GM12891 (cell line): ENCODE measurements at places on chromosomes 6 and 20.
A peak's percentile ranks its signal among the peaks of the same experiment; 100 is the strongest.

- no peak for DNase-seq
Observed at GRCh38 chr20:9214685-9215084, 145.8 kb downstream of the PLCB4 start.

- no peak for DNase-seq
Observed at GRCh38 chr6:167336844-167337630, 12.2 kb downstream of the TTLL2 start.

- DNase-seq, result no peak
Observed at GRCh38 chr6:158642097-158642601, 2.4 kb downstream of the DYNLT1 start.

GRCh38 chr6:37679539-37680476, 17.9 kb downstream of the MDGA1 start:
- DNase-seq, result peak; percentile 85

- DNase-seq, result no peak
Observed at GRCh38 chr6:137665342-137665934, 171.2 kb upstream of the OLIG3 start.

DNA sequence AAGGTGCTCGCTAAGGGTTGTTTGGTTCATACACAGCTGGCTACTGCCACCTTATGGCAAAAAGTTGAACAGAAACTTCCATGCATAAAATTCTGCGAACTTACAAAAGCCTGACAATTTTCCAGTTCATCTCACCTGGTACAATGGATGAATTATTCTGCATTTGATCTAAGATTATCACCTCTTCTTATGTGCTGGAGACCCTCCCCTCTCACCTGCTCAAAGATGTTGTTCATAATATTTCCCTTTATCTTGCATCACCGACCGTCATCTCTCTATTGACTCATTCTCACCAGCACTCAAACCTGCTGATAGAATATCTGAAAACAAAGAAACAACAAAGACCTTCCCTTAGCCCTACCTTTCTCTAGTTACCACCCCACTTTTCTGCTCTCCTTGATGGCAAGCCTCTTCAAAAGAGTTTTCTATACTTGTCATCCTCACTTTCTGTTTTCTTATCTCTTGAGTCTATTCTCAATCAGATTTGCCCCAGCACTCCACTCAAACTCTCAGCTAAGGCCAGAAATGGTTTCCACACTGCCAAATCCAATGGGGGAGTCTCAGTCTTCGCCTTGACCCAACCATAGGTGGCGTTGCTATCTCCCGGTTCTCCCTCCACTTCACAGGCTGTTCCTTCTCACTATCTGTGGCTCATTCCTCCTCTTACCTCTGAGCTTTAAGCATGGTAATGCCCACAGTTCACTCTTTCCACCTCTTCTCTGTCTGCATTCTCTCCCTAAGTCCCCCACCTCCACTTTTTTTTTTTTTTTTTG, 25.8 kb downstream of the SNRNP48 start:
- DNase-seq, result peak; percentile 16

GRCh38 chr6:34030831-34031624, 114.9 kb downstream of the GRM4 start:
- no peak for DNase-seq

DNA sequence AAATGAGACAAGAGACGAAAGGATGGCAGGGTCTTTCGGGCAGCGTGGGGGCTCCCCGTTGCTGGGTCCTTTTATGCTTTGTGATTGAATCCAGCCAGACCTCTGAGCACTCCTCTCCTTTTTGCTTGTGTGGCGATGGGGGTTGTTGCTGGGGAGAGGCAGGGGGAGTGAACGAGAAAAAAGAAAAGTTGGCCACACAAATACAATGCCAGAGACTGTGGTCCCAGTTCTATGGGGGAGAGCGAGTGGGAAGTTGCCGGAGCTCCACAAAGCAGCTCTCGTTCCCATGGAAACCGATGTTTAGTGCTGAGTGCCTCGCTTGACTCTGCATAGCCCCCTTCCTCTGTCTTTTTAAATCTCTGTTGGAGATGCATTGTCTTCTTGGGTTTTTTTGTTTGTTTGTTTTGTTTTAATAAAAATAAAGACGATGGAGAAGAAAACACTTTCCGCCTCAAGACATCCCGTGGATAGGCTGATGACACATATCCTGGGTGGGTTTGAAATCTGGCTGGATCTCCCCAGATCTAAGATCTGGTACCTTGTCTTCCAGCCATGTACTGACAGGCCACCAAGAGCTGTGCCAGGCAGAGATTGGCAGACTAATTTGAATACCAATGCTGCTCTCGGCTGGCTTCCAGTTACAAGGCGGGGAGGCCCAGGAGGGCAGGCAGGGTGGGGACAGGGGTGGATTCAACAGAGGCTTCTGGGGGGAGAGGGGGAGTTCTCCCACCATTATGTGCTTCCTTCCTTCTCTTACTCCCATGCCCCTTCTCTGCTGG, 529.3 kb downstream of the QKI start:
- no peak for DNase-seq

GRCh38 chr6:14824060-14824459, 421.8 kb upstream of the JARID2 start:
- DNase-seq, result no peak

- no peak for DNase-seq
Observed at GRCh38 chr6:131379948-131380347, 193.1 kb upstream of the ARG1 start.

GRCh38 chr6:109019911-109020310, 74.7 kb downstream of the SESN1 start:
- no peak for DNase-seq

DNA sequence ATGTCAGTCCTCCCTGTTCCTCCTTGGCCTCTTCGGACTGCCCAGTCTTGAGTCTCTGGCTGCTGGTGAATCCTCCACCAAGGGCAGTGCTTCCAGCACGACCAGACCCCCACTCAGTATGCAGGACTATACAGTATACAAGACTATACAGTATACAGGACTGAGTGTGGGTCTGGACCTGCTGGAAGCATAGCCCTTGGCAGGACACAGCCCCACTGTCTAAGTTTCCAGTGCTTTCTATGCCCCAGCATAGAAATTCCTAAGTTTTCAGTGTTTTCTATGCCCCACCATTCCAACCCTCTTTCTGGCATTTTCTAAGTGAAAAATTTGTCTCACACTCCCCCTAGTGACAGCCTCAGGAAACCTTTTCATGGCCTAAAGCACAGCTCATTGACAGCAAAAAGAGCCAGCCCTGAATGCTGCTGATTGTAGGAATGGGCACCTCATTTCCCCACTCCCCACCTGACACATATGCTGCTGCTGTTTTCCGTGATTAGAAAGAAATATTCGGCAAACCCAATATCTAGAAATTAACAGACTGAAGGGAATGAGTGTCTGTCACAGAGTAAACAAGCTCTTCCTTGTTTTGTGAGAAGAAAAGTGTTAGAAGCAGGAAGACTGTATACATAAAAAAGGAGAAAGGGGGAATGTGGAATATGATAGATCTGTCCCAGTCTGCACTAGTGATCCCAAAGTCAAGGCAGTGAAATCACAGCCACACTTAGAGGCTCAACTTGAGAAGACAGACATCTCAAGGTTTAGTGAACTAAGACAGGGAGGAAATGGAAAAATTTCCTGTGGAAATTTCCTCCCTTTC, 206.9 kb downstream of the IBTK start:
- DNase-seq, result no peak

DNA sequence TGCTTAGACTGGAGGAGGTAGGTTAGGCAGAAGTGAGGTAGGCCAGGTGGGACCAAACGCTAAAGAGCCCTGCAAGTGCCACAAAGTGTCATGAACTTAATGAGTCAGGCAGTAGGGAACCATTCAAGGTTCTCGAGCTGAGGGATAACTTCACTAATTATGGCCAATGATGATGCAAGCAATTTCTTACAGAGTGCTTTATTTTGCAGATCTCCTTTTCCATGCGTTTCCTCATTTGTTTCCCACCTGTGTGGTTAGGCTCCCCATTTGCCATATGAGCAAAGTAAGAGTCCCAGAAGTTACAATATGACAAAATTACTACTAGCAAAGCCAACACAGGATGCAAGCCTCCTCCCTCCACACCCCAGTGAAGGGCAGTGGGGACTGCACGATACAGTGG, 36.5 kb upstream of the PSMF1 start:
- no peak for DNase-seq

DNA sequence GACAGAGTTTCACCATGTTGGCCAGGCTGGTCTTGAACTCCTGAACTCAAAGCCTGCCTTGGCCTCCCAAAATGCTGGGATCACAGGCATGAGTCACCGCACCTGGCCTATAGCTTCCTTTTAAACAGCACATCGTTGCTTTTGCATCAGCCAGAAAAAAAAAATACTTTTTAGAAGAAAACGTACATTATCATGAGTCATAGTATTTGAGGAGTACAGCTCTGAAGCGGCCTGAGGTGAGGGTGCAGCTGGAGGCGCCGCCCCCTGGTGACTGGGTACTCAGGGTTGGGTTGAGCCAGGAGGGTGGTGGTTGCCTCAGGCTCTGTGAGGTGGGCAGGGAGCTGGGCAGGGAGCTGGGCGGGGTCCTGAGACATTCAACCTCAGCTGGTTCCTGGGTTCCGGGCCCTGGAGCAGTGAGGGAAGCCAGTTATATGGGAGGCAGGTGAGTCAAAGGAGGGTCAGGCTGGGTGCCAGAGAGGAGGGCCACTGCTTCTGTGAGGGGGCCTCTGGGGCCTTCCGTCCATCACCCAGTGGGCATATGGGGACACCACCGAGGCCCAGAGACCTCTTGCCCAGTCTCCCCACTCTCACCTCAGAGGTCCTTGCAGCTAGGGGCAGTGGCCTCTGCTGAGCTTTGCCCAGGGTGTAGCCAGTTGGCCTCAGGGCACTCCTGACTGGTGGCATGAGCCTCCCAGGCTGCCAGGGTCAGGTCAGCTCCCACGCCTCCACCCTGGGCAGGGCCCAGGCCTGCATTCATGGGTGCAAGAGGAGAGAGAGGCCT, 11.7 kb upstream of the ID1 start:
- no peak for DNase-seq

- DNase-seq, result no peak
Observed at GRCh38 chr6:121158891-121159290, 175.4 kb downstream of the TBC1D32 start.

GRCh38 chr20:13443690-13444089, 195.0 kb downstream of the TASP1 start:
- DNase-seq, result no peak

- DNase-seq, result no peak
Observed at GRCh38 chr20:57742507-57743181, 32.8 kb upstream of the PMEPA1 start.

- DNase-seq, result no peak
Observed at GRCh38 chr6:35312076-35312800, 14.6 kb downstream of the DEF6 start.

DNA sequence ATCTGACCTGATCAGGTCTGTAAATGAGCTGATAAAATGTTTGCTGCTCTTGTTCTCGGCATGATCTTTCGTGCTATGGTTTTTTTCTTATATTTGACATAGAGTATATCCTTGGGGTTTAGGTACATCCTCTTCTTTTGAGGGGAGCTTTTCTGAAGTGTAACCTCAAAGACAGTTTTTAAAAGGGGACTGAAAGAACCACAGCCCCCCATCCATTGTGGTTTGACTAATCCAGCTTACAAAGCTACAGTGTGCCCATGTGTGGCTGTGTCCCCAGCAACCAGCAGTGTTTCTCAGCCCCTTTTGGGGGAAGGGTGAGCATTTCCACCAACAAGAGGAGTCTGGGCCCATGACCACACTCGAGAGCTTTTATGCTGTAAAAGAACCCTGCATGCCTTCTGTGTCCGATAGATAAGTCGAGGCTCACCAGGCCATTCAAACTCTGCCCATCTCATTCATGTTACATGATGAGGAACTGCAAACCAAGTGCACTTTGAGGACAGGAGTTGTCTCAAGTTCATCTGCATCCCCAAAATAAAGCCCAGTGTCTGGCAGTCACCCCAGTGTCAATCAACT, 266.0 kb downstream of the SLC24A3 start:
- DNase-seq, result no peak

DNA sequence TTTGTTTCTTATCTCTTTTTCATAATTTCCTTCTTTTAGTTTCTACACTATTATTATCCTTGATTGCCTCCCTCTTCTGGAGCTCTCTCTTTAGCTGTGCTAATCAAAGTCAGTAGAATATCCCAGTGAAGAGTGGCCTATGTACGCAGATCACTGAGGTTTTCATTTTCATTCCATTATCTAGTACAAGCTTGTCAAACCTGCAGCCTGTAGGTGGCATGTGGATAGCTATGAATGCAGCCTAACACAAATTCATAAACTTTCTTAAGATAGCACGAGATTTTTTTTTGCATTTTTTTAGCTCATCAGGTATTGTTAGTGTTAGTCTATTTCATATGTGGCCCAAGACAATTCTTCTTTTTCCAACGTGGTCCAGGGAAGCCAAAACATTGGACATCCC, 825.7 kb upstream of the MAP3K7 start:
- DNase-seq, result no peak

DNA sequence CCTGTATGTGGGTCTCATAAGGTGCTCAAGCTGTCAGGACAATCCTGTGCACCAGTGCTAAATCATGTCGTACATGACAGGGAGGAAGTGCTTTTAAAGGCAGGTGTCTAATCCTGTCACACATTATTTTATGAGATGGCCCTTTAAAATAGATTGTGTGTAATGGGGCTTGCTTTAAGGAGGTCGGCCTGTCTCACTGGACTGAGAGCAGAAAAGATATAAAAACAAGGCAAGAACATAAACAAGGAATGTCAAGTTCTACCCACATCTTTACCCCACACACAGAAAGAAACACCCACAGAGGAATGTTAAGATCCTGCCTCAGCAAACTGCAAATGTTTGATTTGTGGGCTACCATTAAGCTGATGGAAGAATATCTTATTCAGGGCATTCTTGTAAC, 279.0 kb downstream of the FOXA2 start:
- DNase-seq, result no peak

DNA sequence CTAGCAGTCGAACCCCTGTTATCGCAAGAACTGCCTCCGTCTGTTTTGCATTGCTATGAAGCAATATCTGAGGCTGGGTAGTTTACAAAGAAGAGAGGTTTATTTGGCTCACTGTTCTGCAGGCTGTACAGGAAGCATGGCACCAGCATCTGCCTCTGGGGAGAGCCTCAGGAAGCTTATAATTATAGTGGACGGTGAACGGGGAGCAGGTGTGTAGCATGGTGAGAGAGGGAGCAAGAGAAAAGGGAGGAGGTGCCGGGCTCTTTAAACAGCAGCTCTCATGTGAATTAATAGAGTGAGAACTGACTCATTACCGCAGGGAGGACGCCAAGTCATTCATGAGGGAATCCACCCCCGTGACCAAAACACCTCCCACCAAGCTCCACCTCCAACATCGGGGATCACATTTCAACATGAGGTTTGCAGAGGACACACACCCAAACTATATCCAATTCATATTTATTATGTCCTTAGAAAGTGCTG, 172.6 kb upstream of the KCNG1 start:
- no peak for DNase-seq
